Progenitor cell of endocrine pancreas (in vitro differentiated cells): ENCODE measurements at places on chromosomes 1 and 21.

DNA sequence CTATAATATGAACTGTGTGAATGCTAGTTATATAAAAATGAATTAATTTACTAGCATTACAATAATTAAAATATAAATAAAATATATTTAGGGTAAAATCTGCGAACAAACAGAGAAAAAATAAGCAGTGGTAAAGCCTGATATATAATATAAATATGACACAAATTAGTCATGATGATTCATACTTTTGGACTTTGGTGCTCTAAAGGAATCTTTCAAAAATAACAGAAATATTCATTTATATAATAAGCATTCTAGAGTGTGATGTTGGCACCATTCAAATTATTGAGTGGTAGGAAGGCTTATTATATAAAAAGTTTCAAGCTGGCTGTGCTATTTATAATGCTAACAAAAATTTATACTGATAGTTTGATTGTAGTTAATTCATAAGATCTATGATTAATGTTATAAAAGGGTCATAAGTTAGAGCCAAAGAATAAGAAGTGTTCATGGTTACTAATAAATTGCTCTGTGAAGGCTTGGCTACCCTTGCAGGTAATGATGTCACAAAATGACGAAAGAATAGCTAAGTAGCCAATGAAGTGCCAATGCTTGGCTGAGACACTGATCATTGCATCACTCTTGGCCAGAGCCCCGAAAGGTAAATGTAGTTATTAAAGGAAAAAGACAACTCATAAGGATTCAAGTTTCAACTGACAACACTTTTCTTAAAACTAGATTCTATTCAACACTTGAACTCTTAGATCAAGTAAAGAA, 108.7 kb downstream of the USH2A start:
- DNase-seq = no peak

DNA sequence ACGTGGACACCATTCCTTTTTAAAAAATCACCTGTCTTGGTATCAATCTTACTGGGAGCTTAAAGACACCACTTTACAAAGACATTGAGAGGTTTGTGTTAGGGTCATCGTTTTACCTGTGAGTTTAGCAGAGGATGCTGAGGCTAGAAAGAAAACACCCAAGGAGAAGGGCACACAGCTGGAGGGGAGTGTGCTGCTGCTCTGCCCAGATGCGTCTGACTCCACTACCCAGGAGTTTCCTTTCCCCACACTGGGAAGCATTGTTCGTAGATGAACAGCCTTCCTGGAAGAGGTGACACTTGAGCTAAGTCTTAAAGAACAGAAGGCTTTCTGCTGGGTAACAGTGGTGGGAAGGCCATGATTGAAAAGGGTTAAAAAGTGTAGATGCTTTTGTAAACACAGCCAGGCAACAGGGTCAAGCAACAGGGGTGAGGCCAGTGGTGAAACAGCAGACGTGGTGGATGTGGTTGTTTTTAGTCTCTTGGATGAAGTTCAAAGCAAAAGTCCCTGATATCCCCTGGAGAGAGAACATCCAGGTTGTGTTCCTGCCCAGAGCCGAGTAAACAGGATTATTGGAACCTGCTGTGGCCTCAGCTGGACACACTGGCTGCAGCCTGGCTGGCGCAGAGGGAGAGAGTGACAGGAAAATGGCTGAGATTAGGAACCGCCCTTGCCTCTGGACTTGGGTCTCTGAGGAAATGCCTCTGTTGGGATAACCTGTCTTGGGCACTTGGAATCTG, 198.6 kb upstream of the JUN start:
- DNase-seq = no peak

DNA sequence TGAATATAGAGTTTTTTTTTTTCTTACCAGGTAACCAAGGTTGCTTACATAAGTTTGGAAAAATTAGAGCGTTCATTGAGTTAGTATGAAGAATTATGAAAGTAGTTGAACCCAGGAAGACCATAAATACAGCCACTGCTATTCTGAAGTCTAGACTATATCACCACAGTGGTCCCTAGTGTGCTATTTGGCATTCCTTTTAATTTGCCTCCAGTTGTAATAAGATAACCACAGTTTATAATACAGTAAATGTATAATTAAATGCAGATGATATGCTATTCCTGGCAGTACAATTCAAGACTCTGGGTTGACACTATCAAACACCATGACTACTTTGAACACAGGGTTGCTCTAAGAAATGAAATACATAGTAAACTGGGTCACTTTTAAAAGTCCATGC, 270.5 kb downstream of the BRINP2 start:
- DNase-seq = no peak

- no peak for DNase-seq
Measured at GRCh38 chr1:216047811-216048572, 375.3 kb downstream of the USH2A start.

DNA sequence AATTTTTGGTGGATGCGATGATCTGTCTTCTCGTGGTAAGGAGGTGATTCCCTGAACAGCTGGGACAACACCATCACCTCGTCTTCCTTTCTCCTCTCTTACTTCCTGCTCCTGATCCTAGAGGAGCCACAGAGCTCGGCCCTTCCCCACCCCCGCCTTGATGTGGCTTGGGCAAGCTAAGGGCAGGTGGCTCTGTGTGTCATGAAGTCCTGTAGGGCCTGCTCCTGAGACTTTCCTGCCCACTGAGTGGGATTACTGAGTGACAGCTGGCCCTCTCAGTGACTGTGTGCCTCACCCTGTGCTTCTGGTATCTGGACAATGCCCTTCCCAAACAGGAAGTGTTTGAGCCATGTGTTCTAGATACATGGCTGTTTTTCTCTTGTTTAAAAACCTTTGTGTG, 153.0 kb downstream of the KCNJ6 start:
- no peak for DNase-seq

DNA sequence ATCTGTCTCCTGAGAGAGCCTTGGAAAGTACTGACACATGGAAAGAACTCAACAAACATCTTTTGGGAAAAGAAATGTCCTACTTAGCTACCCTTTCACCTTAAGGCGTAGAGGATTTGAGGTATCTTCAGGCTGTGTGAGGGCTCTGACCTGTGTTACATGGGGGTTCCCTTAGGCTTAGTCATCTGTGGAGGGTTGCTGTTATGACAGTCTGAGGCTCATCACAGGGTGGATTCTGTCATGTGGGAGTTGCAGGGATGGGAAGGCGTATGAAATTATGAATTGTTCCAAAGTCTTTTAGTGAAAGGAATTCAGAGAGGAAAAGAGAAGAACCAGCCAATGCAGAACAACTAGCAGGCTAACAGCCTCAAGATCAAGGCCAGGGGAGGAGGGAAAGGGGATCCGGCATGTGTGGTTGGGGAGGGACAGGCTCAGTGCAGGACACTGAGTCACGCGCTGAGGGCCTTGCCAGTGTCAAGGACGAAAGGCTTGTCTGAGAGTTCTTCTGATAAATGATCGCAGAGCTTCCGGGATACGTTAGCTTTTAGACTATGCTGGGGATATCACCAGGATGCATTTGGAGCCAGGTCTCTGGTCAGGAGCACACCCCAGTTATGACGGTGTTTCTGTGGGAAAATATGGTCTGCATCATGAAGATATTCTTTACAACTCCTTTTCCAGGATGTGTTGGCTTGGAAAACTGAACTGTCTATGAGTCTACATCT, 24.6 kb upstream of the PLA2G2C start:
- no peak for DNase-seq

GRCh38 chr1:247494767-247495166, 36.9 kb upstream of the OR2B11 start:
- DNase-seq = no peak

DNA sequence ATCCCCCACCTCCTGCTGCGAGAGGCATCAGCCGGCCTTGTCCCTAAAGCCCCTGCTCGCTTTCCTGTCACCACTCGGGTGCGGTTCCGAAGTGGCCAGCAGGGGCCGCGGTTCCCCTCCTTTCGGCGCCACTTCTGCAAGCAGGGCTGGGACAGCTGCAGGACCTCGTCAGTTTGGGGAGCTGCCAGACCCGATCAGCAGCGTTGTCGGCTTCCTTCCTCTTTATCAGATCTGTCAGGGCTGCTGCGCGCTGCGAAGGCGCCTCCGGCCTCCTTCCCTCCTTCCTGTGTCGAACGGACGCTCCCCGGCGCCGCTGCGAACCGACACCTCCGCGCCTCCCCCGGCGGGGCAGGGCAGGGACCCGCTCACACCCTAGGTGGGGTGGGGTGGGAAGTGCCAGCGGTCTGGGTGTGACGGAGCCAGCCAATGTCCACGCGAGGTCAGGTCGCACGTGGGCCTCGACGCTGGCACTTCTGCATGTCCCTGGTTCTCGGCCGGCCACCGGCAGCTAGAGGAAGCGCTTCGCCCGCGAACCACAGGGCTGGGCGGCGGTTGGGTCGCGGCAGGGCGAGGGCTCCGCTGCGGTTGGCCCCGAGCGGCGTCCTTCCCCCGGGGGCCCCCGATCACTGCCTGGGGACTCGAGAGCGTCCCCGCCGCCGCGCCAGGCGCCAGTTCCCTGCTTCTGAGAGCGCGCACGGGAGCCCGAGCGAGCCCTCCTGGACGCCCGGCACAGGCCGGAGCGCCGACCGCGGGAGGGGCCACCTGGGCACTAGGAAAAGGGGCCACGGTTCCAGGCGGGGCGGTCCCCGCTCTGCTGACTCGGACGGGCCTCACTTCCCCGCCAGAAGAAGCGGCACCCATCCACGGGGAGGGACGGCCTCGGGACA, 81.8 kb downstream of the RUNX3 start:
- DNase-seq = peak; percentile 90

GRCh38 chr1:204438628-204439027, 27.0 kb upstream of the PPP1R15B start:
- no peak for DNase-seq

DNA sequence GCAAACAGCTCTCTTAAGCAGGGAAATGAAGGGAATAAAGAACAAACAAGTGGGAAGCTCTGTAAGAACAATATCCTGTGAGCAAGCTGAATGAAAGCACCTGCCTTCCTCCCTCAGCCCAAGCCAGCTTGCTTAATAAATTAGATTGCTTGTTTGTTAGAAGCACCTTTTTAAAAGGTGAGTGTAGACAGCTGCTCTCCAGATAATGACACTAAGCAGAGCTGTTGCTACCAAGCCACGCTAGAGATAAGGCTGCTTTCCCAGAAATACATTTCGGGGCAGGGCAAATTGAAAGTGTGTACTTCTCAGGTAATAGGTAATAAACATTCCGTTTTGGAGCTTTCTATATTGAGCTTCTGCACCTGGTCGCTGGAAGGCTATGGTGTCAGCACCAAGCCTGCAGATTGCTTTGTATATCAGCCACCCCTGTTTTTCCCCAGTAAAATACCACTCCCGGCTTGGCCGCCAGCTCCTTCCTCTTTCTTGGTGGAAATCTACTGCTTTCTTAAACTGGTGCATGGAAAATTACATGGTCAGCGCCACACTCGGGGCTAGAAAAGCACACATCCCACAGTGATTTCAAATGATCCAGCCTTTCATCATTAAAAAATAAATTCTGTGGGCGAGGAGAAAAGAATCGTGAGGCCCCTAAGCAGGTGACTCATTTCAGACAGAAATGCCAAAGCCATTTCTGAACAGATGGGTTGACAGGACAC, 151.3 kb downstream of the ETS2 start:
- no peak for DNase-seq

- no peak for DNase-seq
Measured at GRCh38 chr1:52915211-52915854, 6.2 kb downstream of the ECHDC2 start.

DNA sequence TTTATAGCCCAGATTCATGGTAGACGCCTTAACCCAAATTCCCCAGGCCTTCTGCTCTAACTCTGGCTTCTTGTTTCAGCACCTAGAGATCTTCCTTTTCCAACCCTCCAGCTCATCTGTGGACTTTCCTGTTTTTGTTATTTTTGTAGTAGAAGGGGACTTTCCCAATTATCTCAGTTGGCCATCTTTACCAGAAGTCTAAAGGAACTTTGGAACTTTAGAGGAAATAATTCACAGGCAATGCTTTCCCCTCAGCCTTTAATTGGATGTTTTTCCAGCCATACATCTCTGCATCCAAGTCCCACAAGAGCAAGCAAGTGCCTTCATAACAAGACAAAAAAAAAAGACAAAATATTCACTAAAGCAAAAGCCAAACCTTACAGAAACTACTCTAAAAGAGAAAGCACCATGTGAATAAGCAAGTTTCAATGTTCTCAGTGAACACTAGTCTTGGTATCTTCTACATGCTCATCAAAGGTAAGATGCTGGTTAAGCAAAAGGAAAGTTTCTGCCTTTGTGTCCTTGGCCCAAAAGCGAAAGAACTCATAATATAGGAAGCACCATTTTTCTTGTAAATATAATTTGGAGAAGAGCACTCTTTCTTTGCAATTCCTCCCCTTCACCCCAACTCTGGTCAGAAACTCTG, 377.3 kb downstream of the SETD4 start:
- no peak for DNase-seq

- no peak for DNase-seq
Measured at GRCh38 chr1:211932231-211932932, 101.8 kb upstream of the LPGAT1 start.

GRCh38 chr1:201528631-201529252, 10.2 kb upstream of the NAV1 start:
- DNase-seq = no peak

- no peak for DNase-seq
Measured at GRCh38 chr1:119859647-119860046, 36.7 kb downstream of the ADAM30 start.

DNA sequence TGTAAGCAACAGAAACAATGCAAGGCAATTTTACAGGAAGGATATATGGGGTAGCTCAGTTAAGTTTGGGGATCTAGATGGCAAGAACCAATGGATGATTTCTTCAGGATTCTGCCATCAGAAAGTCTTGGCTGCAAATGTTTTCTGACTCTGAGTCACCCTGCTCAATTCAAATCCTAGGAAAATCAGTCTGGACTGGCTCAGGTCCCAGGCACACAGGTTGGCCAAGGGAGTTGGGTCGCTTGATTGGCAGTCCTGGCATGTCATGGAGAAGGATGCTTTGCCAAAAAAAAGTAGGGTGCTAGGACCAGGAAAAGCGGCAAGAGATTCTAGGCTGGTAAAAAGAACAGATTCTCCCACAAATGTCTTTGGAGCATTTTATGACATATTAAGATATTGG, 28.9 kb upstream of the S1PR1 start:
- DNase-seq = no peak

DNA sequence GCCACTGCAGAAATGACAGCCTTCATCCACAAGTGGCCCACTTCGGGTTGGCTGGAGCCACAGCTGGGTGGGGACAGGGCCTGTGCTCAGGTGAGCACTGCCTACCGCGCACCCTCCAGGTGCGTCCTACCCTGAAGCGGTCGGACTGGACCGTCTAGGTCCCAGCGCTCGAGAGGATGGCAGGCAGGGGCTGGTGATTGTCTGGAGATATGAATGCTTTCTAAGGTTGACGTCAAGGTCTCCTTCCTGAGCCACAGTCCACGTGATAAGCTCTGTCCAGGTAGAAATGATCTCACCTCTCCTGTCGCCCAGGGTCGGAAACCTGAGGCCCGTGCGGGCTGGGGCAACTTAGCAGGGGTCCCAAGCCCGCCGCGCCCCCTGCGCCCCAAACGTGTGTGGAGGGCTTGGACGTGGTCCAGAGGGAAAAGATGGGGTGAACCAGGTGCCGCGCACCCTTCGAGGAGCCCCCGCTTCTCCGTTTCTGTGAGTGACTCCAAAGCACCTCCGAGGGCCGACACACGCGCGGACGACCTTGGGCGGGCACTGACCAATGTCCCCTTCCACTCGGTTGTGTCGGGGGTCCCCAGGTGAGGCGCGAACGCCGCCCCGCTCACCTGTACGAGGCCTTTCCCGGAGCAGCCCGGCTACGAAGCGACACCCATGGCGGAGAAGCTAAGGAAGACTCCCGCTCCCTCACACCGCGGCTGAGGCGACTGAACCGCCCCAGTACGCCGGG, 853 bp upstream of the DOP1B start:
- peak; percentile 23 for DNase-seq

- no peak for DNase-seq
Measured at GRCh38 chr1:63975481-63975880, 201.7 kb downstream of the ROR1 start.

- no peak for DNase-seq
Measured at GRCh38 chr1:178146436-178146835, 52.5 kb downstream of the RASAL2 start.

- DNase-seq = no peak
Measured at GRCh38 chr1:178137238-178137637, 43.3 kb downstream of the RASAL2 start.
